Right kidney (tissue), 9 donors: ENCODE measurements at places on chromosomes 6 and 20.

- DNase-seq, result no peak
Observed at GRCh38 chr6:14020551-14020950, 95.8 kb downstream of the RNF182 start.

DNA sequence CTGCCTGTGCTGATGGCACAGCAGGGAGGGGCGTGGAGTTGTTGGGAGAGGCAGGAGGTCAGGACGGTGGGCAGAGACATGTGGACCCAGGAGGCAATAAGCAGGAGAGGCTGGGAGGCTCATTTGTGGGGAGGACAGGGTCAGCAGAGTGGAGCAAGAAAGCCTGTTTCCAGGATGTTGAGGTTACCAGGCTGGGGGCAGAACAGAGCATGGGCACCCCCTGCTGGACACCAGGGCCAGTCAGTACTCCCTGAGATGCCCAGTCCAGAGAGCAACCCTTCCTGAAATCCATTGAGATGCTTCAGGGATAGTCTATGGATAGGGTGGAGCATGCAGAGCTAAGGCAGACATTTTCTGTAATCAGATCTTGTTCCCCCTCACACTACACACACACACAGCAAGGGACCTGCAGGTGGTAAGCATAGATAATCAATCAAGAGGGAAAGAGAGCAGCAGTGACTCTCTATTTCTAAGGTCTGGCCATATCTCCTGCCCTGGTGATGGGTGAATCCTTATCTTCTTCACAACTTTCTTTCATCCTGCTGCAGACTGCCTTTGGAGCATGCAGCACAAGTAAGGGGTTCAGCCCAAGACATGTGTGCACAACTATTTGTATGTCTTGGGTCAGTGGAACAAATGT, 41.7 kb downstream of the MOCS1 start:
- DNase-seq, result peak; percentile 51

DNA sequence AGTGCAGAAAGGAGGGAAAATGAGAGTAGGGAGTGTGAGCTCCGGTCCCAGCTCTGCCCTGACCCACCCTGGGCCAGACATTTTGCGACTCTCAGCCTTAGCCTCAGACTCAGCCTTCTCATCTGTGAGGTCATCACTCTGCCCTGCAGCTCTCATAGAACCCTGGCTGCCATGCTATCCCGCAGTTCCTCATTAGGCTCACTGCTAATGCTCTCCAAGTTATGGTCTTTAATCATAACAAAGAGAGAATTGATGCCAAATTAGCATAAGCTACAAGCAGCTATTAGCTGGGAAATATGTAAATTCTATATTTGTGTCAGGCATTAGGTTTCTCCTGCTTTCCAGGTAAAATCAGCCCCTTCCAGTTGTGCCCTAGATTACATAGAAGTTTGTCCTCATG, 46.5 kb upstream of the MLN start:
- DNase-seq, result no peak

GRCh38 chr6:159790956-159791598, 810 bp downstream of the MRPL18 start:
- DNase-seq, result no peak

GRCh38 chr6:81169166-81169565, 583.3 kb downstream of the TENT5A start:
- no peak for DNase-seq

DNA sequence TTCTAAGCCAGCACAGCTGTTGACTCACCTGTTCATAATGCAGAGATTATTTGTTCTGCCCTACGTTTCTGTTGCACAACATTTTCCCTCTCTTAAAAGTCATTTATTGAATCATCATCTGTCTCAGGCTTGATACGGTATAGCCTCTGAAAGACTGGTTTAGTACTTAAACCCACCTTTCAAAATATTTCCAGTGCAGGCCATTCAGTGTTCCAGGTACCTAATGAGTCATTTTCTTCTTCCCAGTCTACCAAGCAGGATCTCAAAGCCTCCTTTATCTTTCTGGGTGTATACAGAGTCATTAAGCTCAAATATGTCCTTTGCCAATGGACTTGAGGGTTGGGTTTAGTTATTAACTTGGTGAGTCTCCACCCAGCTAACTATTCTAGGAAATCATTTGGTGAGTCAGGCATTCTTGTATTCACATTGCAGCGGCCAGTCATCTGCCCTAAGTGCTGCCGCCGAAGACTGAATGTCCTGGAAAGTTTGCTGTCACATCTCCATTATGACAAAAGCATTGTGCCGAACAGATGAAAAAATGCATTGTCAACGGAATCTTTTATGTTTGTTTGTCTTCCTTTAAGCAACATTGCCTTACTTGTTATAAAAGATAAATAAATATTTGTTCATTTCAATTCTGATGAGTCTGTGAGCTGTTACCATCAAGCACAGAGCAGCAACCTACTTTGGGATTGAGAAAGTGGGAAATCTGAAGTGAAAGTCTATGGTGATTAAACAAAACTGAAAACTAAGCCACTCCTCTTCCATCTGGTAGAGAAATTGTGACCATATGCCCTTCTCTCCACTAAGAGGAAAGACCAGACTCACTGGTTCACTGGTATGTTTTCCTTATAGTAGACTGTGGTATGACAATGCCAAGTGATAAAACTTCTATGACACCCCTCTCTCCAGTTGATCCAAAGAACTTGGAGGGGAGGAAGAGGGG, 14.3 kb upstream of the FAM135A start:
- DNase-seq, result peak; percentile 12

DNA sequence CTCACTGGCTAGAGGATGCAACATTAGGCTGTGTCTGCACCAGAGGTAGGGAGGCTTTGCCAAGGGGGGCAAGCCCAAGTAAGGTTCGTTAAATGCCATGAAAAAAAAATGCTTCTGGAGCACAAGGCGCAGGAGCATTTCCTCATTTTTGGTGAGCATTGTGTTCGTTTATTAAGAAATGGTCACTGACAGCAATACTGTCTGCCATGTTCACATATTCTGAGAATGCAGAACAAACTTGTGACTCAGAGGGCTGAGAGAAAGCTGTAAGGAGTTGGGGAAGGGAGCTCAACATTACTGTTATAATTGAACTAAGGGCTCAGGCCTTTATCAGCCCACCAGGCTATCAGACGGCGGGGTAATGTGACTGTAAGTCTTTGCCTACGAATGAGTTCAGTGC, 465.4 kb upstream of the BTBD3 start:
- DNase-seq, result peak; percentile 12

GRCh38 chr20:33328157-33329137, 45.4 kb downstream of the BPIFB1 start:
- no peak for DNase-seq

- peak; percentile 35 for DNase-seq
Observed at GRCh38 chr6:142474531-142475289, 172.9 kb downstream of the ADGRG6 start.

DNA sequence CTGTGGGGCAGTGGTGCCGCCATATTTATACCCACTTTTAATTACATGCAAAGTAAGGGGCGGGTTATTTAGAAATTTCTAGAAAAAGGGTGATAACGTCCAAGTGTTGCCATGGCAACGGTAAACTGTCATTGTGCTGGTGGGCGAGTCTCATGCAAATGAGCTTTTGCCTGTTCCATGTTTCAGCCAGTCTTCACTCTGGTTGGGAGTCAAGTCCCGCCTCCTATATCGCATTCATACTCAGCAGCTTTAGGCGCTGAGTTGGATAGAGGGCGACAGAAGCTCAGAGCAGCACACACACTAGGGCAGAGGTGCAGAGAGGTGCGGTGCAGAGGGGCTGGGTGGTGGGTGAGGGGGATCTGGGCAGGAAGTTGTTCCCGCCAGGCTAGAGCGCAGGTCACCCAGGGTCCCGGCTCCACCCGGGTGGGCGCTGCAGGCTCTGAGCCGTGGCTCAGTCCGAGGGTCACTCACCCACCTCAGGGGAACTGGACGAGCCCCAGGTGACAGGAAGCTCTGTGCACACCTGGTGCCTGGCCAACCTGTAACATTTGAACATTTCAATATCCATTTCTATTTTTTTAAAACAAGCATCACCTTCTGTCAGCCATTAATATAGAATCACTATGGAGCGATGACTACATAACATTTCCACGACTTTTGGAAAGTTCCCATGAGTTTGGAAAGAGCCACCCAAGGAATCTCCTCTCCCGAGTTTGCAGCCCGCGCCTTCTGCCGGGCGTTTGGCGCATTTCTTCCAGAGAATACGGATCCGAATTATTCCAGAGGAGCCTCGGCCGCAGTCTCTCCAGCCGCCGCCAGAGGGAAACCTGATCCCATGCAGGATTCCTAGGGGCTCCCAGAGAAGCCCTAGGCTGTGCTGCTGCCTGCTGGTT, 89.1 kb upstream of the PHACTR3 start:
- DNase-seq, result peak; percentile 57

DNA sequence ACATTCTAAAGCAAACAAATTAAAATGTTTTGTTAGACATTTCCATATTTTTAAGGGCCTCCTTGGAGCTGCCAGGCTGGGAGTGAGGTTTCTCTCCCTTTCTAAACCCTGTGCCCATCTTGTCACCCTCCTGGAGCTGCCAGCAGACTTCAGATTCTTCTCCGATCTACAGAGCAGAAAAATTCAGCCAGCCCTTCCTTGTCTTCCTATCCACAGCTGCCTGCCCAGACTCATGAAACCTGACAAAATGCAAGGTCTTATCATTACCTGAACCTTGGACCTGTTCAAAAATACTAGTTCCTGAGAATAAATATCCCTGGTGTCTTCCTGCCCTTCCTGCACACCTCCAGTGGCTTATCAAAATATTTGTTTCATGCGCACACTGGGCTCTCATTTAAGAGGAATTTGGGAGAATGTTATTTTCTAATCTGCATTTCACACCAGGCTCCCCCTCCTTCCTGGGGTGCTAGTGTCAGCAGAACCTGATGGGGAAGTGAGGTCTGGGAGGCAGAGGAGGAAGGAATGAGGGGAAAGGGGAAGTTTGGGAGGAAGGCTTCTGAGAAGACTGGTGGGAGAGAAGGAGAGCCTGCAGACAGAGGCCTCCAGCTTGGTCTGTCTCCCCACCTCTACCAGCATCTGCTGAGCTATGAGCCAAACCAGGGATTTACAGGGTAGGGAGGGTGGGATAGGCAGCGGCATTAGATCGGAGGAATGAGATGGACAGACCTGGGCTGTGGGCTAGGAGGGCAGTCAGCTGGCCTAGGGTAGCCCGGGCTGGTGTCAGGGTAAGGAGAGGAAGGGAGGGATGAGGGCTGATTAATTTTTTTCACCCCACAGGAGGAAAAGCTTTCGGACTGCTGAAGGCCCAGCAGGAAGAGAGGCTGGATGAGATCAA, at the start of gene AIF1:
TSS of gene AIF1 (plus strand) at position 551 of the 895 bp plus-strand sequence. CDS start at position 647, 96 bp downstream.
- no peak for DNase-seq
